ENCODE measurements at places on chromosomes 13 and 19.

DNA sequence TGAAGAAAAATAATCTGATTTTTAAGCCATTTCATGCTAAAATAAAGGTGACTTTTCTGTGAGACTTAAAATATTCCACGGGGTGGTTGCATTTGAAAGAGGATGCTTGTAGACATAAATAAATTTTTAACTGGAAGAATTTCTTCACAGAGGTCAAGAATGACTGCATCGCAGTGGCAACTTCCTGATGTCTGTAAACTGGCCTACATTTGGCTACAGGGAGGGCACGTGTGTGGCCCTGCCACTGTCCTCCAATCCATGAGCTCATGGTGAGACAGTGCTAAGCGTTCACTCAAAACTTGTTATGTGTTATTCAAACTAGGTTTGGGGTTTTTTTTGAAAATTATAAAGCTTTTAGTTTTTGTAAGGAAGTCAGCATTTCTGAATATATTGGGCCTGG lies 1089.3 kb downstream of the EFNB2 start:
- DNase-seq, result no peak

DNA sequence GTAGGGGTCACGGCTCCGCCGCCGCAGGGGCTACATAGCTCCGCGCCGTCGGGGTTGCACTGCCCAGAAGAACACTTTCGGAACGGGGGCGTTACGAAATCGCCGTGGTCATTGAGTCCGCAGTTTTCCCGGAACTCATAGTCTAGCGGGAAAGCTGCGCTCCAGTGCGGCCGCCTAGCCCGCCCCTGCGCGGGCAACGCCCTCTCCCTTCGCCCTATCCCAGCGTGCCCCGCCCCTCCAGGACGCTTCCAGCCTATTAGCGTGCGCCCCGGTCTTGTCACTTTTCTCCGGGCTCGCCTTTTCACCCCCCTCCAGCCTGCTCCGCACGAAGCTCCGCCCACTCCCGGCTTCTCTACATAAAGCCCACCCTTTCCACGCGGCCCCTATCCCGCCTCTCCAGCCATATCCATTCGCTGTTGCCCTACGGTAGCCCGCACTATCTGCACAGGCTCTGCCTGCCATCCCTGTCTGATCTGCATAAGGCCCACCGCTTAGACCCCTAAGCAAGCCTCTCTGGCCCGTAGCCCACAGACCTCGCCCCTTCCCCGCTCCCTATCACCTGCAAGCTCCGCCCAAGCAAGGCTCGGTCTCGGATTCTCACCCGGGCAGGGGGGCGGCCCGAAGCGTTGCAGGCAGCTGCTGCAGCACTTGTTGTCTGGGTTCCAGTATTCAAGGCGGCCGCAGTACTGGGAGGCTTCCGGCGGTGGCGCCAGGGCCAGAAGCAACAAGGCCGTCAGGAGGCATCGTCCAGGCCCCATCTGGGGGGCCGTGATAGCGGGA lies 1.6 kb downstream of the IGFLR1 start:
- DNase-seq, result peak; percentile 94

GRCh38 chr13:37618554-37618953 lies 20.0 kb upstream of the POSTN start:
- no peak for DNase-seq

GRCh38 chr19:58561373-58562121 lies 3.1 kb upstream of the UBE2M start:
- no peak for DNase-seq

GRCh38 chr13:50589651-50590054 lies 253.8 kb downstream of the DLEU7 start:
- DNase-seq, result no peak

GRCh38 chr19:41428481-41428859 lies 1.3 kb upstream of the B3GNT8 start:
- no peak for DNase-seq

GRCh38 chr13:59178344-59178743 lies 985.4 kb downstream of the DIAPH3 start:
- no peak for DNase-seq

- peak; percentile 39 for DNase-seq
These were observed 1.1 kb upstream of the LSR start for GRCh38 chr19:35247526-35248309.

DNA sequence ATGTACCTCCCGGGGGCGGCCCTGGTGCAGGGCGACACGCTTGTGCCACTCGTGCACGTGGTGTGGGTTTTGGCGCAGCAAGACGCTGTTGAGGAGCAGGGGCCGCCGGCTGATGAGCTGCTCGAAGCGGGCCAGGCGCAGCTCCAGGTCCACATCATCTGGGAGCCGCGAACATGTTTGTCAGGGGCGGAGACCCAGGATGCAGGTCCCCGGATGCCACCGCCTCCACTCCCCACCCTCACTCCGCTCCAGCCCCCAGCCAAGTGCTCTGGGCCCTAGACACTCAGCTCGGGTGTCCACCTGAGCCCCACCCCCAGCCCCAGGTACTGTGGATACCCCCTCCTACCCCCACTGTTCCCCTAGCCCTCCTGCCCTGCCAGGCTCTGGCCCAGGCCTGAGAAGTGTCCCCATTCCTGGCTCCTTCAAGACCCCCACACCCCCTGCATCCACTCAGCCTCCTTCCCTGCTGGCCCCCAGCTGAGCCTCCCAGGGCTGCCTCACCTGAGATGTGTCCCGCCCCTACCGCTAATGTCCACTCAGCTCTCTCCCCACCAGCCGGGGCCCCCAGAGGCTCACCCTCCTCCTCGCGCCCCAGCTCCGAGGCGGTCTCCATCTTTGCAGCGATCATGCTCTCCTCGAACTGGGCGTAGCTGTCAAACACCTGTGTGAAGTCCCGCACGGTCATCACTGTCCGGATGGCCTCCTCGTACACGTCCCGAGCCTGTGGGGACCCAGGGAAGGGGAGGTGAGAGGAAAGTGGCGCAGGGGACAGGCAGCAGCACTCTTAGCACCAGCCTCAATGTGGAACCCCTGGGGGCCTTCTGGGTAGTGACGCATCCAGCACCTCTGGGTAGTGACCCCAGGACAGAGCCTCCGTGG lies 5.4 kb downstream of the XAB2 start:
- no peak for DNase-seq

DNA sequence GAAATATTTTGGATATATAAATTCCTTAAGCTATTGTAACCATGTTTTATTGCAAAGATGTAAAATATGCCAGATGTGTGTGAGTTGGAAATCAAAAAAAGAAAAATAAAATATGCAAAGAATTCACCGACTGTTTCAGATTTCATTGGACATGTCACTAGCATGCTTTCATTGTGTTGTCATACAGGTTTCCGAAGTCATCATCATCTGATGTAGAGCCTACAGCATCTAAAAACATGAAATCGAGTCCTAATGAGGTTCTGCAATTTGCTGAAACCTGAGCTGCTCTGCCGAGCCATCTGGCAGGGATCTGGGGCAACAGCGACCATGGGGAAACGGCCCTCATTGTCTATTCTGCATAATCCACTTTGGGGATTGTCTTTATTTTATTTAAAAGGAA lies 196.1 kb upstream of the MAB21L1 start:
- DNase-seq, result no peak

Data from stimulated activated CD8-positive, alpha-beta memory T cell treated with anti-CD3 and anti-CD28 coated beads, Interleukin-2, amount 100 ng/mL, for 1 hour (primary cell).